ENCODE measurements at places on chromosomes 3 and 15. TPM values are rescaled to one million over a fixed set of nuclear protein-coding genes. Genes with fewer than 3 reads are reported as not detected.

WDR93 gene
- not detected for total RNA-seq

SCG5 gene
- not detected for total RNA-seq

DNA sequence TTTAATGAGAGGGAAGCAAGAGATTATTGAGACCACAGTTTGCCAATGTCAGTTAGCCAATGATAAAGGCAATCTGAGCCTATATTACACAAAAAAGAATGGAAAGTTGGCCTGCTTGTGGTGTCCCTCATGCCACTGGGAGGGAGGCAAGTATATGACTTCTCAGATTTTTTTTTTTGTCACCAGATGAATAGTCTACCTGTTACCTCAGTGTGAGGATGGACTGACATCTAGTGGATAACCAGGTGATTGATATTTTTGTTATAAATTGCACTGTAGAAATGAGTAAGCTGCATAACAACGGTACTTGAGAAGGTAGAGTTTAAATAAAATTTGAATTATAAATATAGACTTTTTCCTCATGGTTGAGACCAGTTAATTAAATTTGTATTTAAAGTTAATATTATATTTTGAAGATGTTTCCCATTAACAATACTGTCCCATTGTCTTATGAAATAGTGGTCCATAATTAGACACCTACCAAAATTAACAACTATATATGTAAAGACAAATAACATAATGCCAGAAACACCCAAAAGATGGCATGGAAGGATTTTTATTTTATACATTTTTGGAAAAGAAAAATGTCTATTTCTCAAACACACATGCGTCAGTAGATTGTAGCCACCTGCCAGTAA lies 237.8 kb upstream of the GADL1 start:
- DNase-seq, result no peak

DNA sequence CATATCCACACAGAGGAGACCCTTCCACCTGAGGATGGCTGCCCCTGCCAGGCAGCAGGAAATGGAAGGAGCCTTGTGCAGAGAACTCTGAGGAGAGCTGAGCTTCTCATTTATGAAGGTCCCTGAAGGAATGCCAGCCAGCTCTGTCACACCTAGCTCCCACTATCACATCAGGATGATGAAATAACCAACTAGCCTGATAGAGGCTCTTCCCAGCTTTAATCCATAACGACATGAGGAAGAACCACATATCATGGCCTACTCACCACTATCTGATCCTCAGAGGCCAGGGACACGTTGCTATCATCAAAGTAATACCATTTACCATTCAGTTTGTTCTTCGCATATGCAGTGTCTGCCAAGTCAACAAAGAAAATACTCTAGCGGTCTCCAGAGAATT lies 1.5 kb upstream of the C3orf62 start:
- DNase-seq, result no peak

DNA sequence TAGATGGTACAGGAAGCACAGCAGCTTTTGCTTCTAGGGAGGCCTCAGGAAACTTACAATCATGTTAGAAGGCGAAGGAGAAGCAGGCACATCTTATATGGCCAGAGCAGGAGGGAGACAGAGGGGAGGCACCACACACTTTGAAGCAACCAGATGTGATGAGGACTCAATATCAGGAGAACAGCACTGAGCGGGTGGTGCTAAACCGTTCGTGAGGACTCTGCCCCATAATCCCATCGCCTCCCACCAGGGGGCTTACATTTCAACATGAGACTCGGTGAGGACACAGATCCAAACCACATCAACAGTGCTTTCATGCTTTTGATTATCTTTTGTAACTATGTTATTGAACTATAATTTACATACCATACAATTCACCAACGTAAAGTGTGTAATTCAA lies 7.6 kb upstream of the TMEM44 start:
- DNase-seq, result peak; percentile 27

DNA sequence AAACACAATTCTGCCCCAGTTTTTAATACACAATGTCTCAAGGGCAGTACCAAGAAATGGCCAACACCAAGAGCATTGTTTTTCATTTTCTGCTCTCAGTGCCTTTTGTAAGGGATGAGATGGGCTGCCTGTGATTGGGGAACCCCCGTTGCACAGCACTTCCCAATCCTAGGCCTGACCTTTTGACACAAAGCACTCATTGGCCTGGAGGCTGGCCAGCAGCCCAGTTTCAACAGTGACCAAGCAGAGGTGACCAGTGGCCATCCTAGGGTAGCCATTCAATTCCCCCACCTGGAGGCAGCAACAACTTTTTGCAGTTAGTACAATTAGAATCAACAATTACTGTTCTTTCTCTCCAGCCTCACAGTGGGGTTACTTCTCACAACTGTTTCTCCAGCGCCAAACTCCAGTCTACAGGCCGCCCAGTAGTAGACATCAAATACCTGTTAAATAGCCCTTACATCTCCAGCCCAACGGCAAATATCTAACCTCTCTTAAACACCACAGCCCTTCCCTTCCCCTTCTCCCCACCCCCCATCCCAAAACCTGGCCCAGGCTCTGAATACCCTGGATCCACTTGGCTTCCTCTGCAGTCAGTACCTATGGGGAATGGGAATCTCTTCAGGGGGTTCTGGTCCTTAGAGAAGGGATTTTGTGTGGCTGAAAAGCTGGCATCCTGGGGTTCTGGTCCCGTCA lies 8.9 kb upstream of the LRRC2 start:
- no peak for DNase-seq

GRCh38 chr3:34683851-34684250 lies 885.4 kb downstream of the PDCD6IP start:
- no peak for DNase-seq

- DNase-seq, result no peak
Measured at GRCh38 chr3:187694801-187695200, 7.6 kb downstream of the RTP2 start.

DNA sequence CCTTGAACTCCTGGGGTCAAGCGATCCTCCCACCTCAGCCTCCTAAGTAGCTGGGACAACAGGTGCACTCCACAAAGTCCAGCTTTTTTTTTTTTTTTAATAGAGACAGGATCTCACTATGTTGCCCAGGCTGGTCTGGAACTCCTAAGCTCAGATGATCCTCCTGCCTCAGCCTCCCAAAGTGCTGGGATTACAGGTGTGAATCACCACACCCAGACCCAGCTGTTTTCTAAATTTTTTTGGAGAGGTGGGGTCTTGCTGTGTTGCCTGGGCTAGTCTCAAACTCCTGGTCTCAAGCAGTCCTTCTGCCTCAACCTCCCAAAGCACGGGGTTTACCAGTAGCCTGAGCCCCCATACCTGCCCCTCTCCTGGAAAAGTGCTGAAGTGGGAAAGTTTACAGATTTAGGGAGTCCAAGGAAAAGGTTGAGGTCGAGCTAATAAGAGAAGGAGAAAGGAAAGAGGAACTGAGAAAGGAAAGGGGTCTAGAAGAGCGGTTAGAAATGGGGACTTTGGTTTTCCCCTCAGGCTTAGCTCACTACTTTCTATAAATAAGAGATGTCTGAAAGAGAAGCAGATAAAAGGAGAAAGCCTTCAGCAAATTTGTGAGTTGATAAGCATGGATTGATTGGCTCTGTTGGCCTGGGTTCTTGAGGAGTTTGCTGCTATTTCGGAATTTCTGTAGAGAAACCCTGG lies 23.6 kb downstream of the UBE2E1 start:
- DNase-seq, result no peak

Data from CD4-positive, alpha-beta T cell (primary cell).